ENCODE measurements at places on chromosomes 4 and X.

GRCh38 chr4:152935631-152936445, at the start of gene FHDC1:
TSS of gene FHDC1 (plus strand) at chr4:152936323. CDS start at chr4:152943058, 6,735 bp downstream.
- DNase-seq, result no peak

- DNase-seq, result no peak
These were observed 318.6 kb upstream of the FAT1 start for GRCh38 chr4:187042251-187042650.

DNA sequence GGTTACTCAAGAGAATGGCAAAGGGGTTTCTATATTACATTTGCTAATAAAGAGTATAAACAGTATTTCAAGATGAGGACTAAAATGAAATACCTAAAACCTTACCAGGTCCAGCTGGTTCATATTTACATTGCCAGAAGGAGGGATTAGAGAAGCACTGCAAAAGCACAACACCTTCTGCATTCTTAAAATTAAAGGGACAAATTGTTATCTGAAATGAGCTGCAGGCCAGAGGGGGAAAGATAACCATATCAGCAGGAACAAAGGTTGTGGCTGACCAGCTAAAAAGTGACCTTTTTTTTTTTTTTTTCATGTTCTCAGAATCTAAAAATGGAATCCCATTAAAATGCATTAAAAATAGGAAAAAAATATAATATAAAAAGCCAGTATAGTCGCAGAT, 39.7 kb downstream of the AFF2 start:
- no peak for DNase-seq

GRCh38 chr4:146643812-146644401, 5.2 kb downstream of the POU4F2 start:
- DNase-seq, result no peak

GRCh38 chr4:80226094-80226493, 28.8 kb downstream of the PRDM8 start:
- no peak for DNase-seq
